ENCODE measurements at places on chromosomes 4 and X.

- no peak for DNase-seq
Observed at GRCh38 chr4:134408897-134409296, 207.3 kb upstream of the PABPC4L start.

- peak; percentile 63 for DNase-seq
Observed at GRCh38 chrX:132216806-132217202, 2.4 kb downstream of the RAP2C start.

- DNase-seq = no peak
Observed at GRCh38 chrX:75118296-75118695, 37.8 kb downstream of the ABCB7 start.

GRCh38 chrX:19827088-19827487, 60.3 kb downstream of the SH3KBP1 start:
- no peak for DNase-seq

GRCh38 chrX:94058728-94059382, 384.8 kb downstream of the FAM133A start:
- peak; percentile 23 for DNase-seq

DNA sequence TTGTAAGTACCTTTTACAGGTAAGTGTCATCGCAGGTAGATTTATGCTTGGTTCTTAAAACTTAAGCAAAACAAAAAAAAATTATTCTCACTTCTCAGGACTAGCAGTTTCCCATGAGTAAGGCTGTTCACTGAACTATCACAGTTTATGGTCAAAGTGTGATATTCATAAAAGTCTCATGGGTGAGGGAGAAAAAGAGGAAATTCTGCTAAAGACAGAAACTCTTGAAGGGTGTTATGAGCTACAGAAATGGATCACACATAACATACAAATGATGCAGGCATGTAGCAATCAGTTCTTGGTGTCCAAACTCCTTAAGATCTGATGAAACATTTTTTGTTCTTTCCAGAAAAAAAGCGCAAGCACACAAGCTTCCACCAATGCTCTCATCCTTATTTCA, 8.5 kb downstream of the RAB9A start:
- DNase-seq = no peak

DNA sequence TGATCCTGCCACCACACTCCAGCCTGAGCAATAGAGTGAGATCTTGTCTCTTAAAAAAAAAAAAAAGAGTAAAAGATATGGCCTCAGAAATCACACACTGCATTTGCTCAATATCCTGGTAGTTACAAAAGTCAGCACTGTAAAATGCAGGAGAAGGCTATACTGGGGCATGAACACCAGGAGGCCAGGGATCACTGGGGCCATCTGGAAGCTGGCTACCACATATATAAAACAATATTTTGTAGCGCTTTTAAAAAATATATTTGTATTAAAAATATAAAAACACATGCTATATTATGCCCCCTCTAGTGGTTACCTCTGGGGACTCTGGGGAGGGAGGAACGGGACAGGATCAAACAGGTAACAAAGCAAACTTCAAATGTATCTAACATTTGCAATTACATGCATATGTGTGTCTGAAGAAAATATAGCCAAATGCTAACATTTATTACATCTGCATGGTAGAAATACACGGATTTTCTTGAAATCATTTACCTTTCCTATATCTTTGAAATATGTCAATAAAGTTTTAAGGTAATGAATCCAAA, 4.0 kb downstream of the C4orf46 start:
- DNase-seq = peak; percentile 35

GRCh38 chr4:58301376-58301999, 1191.3 kb upstream of the IGFBP7 start:
- DNase-seq = no peak

DNA sequence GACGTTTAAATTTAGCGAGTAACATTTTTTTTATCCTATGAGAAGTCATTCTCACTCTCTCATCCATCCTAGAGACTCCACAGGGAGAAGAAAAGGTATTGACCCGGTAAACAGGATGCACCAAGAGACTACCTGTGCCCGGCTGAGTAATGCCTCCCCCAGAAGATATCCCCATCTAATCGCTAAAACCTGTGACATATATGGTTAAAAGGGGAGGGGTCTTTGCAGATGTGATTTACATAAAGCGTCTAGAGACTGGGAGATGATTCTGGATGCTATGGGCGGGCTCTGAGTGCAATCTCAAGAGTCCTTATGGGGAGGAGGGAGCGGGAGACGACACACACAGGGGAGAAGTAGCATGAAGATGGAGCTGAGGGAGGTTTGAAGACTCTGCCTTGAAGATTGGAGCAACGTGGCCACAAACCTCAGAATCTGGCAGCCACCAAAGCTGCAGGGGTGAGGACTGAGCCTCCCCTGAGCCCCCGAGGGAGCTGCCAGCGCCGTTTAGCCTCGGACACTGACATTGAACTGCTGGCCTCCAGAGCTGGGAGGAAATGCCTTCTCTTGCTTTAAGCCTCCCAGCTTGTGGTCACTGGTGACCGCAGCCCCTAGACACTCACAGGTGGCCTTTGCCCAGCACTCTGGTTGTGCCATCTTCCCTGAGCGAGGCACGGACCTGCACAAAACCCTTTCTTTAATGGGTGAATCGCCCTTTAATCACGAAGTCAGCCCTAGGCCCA, 11.2 kb downstream of the ABLIM2 start:
- no peak for DNase-seq

- no peak for DNase-seq
Observed at GRCh38 chr4:159016593-159017024, 86.3 kb upstream of the RAPGEF2 start.

GRCh38 chrX:131067216-131067615, 9.1 kb downstream of the ARHGAP36 start:
- no peak for DNase-seq
